NCI-H2227 treated with DMSO at 0.1 percent for 48 hours (cell line): ENCODE measurements at places on chromosomes 6 and 20.

DNA sequence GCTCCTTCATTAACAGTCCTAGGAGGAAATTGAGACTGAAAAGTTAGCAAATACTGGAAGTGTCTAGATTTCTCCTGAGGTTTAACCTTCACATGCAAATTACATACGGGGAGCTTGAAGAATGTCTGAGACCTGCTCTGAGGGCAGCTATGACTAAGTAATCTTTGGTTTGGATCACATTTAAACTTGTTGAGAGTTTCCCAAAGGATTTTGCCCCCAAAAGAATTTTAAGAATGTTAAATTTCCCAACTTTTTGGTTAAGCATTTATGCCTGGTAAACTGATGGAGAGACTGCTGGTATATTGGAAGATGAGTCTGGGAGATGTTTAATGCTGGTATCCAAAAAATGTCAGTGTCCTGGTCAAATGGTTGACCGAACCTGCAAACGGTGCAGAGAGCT lies 97.0 kb downstream of the RREB1 start:
- DNase-seq: no peak

GRCh38 chr6:80196906-80197305 lies 90.4 kb downstream of the BCKDHB start:
- no peak for DNase-seq

DNA sequence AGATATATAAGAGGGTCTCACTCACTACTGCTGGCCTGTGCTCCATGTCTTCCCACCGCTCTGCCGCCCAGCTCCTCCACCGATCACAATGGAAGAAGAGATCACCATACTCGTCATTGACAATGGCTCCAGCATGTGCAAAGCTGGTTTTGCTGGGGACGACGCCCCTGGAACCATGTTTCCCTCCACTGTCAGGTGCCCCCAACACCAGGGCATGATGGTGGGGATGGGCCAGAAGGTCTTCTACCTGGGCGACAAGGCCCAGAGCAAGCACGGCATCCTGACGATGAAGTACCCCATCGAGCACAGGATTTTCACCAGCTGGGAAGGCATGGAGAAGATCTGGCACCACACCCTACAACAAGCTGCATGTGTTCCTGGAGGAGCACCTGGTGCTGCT lies 24.3 kb downstream of the TMEM74B start:
- DNase-seq: no peak

- DNase-seq: no peak
These were observed 30.6 kb upstream of the ME1 start for GRCh38 chr6:83461438-83461837.

GRCh38 chr6:147563472-147563871 lies 55.0 kb downstream of the SAMD5 start:
- DNase-seq: no peak

DNA sequence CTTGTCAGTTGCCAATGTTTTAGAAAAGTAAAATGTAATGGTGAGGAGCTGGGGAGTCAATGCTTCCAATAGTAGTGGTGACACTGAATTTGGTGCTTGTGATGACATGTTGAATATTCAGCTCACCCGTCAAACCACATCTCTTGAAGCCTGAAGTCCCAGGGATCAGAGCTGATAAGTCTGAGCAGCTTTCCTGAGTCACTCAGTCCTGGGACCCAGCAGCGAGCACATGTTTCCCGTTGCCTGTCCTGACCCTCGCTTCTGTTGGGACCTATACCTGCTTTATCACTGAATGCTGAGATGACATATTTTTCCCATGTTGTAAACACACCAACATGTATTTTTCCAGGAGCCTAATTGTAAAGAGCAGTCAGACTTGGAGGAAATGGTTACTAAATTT lies 693.6 kb downstream of the QKI start:
- no peak for DNase-seq

GRCh38 chr20:59723607-59724456 lies 119.5 kb downstream of the PHACTR3 start:
- no peak for DNase-seq

GRCh38 chr6:38141085-38141484 lies 321.6 kb downstream of the ZFAND3 start:
- DNase-seq: no peak

DNA sequence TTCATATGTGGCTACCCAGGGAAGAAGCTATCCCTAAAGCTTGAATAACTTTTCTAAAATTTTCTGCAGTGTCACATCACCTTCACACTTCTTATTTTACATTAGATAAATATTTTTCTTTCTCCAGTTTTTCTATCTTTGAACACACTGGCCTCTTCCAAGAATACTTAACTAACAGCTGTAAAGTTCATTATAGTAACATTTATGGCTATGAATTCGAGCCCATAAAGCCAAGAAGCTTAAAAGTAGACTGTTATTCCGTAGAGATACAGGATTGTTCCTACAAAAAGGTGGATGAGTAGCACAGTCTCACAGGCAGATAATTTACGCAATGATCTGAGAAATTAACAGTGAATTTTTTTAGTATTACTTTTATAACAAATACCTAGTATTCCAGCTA lies 55.7 kb upstream of the BMP5 start:
- DNase-seq: no peak

- DNase-seq: no peak
These were observed 3.1 kb downstream of the MMP9 start for GRCh38 chr20:46011631-46012482.

- no peak for DNase-seq
These were observed 160.8 kb upstream of the PHACTR1 start for GRCh38 chr6:12555781-12556180.

GRCh38 chr6:159463119-159463829 lies 229.8 kb downstream of the SOD2 start:
- no peak for DNase-seq

DNA sequence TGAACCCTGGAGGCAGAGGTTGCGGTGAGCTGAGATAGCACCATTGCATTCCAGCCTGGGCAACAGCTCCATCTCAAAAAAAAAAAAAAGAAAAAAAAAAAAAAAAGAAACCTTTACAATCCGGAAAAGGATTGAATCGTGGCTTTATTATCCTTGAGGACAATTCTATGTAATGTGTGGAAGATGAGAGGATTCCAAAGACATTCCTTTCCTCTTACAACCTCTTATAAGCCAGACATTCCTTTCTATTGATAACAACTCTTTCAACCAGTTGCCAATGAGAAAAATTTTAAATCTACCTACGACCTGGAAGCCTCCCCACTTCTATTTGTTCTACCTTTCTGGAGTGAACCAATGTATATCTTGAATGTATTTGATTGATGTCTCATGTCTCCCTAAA lies 91.2 kb upstream of the EEF1E1 start:
- DNase-seq: no peak

DNA sequence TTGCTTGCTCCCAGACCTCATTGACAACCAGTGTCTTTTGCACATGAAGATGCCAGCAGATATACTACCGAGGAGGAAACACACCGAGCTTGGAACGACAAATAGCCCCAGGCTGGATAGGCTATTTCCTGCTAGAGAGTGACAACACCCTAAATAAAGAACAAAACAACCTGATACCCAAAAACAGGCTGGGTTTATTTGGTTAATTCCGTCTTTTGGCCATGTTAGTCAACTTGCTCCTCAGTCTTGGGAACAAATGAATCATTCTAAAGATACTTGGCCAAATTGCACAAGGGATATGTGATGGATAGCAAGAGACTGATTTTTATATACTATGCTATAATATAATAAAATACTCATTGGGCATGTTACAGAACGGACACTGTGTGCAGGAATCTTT lies 11.5 kb upstream of the MUC22 start:
- no peak for DNase-seq

GRCh38 chr6:134026597-134026996 lies 25.8 kb downstream of the SLC2A12 start:
- DNase-seq: no peak

DNA sequence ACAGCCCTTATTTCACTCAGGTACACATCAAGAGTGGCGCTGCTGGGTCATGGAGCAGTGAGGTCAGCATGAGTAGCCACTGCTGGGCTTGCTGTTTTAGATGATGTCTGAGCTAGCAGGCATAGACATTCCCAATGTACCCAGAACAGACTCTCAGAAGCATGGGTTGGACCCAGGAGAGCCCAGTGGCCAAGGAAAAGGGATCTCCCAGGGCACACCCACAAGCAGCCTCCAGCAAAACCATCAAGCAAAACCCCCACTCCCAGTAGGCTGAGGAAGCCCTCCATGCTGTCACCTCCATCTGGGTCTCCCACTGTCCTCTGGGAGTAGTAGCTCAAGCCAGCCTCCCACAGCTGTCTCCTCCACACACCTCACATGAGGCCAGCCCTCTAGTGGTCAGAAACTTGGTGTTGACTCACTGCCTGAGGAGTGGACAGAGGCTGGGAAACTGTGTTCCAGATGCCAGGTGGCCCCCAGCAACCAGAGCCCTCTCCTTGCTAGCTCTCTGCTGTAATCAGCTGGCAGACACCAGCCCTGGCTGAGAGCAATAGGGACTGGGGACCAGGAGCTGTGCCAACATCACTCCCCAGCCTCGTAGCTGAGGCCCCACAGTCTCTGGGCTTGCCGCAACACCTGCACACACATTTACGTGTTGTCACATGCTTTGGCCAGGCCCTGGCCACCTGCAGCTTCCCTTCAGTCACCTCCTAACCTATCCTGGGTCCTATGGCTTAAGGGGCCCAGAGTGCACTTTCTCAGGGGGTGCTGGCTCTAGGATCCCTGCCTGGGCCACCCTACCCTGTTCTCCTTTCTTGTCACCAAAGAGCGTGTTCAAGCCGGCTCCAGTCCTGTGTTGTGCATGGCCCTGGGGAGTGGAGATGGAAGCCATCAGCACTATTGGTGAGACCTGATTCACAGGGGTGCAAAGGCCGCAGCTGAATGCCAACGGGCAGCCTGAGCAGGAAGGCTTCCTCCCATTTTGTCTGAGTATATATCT lies 1.9 kb upstream of the AP5S1 start:
- DNase-seq: peak; percentile 34

- DNase-seq: peak; percentile 27
These were observed 9.0 kb downstream of the MOCS3 start for GRCh38 chr20:50967586-50967985.

- no peak for DNase-seq
These were observed 195.9 kb downstream of the AKAP7 start for GRCh38 chr6:131331151-131331550.

GRCh38 chr6:132021552-132022375 lies 70.6 kb upstream of the CCN2 start:
- no peak for DNase-seq

- DNase-seq: no peak
These were observed 653.1 kb downstream of the TBC1D32 start for GRCh38 chr6:120681204-120681603.

DNA sequence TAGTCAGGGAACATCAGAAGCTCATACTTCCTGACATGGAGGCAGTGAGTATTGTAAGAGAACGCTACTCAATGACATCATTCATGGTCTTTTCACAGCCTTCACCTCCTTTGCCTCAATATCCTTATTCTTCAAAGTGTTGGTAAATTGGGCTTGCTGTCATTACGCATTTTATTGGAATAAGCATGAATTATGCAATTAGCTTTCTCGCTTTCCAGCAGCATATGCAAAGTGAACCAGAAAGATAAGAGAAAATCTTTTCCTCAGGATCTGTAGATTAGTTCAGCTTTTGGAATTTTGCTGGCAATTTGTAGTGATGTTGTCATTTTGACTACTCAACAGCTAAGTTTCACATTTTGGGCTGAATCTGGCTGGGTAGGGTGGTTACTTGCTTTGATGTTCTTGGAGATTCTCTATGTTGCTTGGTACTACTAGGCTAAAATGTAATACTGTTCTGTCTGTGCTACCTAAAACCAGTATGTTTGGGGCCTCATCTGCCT lies 1012.1 kb downstream of the KIF16B start:
- no peak for DNase-seq

DNA sequence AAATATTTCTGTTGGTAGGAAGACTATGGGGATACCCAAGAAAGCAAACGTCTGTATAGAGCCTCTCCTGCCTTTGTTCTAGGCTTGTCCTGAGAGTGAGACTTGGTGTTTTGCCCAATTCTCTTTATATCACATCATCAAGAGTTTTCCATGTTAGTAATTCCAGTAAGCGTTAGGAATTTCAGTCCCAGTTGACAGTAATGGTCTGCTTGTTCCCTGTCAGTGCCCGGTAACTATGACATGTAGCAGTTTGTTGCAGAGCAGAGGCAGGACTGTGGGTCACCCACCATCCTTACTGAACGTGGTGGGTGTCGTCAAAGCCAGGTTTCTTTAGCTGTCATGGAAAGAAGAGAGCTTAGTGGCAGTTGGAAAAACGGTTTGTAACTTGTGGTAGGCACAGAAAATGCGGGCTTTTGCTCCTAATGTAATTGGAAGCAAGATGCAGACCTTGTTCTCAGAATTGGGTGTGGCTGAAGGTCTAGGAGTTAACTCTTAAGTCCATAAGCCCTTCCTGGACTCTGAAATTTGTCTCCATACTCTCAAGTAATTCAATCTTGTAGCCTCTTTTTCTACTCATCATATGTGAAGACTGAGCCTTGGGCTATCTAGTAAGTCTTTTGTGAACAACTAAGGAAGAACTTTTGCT lies 188.8 kb downstream of the TMEM242 start:
- DNase-seq: no peak

GRCh38 chr20:56606174-56606945 lies 22.7 kb upstream of the TFAP2C start:
- no peak for DNase-seq

- peak; percentile 91 for DNase-seq
These were observed 764 bp upstream of the SNAP25 start for GRCh38 chr20:10217721-10218410.

- DNase-seq: no peak
These were observed 450.1 kb downstream of the GJA1 start for GRCh38 chr6:121885399-121886152.

GRCh38 chr6:158465747-158466146 lies 94.1 kb upstream of the TMEM181 start:
- no peak for DNase-seq

- no peak for DNase-seq
These were observed 639 bp upstream of the PPIL1 start for GRCh38 chr6:36875250-36875633.

DNA sequence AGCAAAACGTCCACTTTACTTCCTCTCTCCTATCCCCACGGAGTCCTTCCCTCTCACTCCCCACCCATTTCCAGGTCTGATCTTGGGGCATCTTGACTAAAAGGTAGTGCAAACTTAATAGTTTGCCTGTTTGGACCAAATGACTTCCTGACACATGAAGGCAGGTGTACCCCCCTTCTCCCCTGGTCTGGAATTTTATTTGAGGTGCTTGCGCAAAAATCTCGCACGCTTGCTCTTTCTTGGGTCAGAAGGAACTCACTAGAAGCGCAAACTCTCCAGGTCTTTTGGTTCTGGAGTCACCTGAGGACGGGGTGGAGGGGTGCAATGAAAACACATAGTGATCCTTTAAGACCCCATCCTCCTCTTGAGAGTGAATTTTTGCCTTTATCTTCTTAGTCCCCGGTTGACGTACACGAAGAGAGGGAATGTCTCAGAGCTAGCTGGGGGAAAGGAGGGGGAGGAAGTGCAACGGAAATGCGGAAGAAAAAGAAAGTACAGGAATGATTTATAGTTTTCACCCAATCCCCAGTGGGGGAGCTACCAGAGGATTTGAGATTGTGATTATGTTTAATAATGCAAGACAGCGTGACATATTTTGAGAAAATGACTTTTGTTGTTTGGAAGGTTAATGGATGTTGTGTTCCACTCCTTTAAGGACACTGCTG lies 4.9 kb downstream of the ADGRB3 start:
- no peak for DNase-seq

- DNase-seq: no peak
These were observed 23.0 kb upstream of the NAA20 start for GRCh38 chr20:19993958-19994669.

- DNase-seq: no peak
These were observed 149.5 kb upstream of the SASH1 start for GRCh38 chr6:148193063-148193680.
